ENCODE measurements at places on chromosomes 1 and 21.
A peak's percentile ranks its signal among the peaks of the same experiment; 100 is the strongest.

- DNase-seq: peak; percentile 85
These were observed 56.1 kb downstream of the ATP2B4 start for GRCh38 chr1:203682473-203683383.

DNA sequence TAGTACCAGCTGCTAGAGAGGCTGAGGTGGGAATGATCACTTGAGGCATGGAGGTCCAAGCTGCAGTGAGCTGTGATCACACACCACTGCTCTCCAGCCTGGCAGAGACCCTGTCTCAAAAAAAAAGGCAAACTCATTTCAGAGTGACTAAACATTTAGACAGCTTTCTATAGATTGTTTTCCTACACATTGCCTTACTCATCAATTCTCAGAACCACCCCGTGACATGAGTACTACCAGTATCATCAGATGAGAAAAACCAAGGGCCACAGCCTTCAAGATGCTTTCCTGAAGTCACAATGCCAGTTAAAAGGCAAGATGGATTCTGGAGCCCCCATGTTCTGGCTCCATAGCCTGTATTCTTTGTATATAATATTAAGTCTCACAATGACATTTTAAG is 22.4 kb upstream of the SMPDL3B start:
- no peak for DNase-seq

DNA sequence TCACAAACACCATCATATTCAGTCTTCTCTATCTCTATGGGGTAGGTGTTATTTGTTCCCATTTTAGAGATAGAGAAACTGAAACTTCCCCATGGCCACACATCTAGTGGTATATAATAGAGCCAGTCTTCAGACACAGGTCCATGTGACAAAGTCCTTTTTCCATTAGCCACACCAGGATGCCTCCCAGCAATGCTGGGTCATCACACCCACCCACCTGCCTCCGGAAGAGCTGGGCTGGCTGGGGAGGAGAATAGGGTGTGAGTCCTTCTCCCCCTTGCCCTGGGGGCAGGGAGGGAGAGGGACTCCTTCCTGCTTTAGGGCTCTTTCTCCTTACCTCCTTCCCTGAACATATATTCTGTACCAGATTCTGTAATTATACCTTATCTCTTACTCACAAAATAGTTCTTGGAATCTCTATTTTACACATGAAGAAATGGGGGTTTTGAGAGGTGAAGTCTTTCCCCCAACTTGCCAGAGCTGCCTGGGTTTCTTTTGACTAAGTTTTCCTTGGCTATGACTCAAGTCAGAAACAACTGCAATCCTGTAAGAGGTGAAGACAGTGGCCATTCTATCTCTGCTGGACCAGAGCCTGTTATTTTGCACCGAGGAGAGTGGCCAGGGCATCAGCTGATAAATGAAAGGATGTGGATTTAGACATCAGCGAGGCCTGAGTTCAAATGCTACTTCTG is 30.0 kb downstream of the SOX13 start:
- no peak for DNase-seq

GRCh38 chr1:170594066-170594626 is 62.2 kb downstream of the GORAB start:
- DNase-seq: no peak

DNA sequence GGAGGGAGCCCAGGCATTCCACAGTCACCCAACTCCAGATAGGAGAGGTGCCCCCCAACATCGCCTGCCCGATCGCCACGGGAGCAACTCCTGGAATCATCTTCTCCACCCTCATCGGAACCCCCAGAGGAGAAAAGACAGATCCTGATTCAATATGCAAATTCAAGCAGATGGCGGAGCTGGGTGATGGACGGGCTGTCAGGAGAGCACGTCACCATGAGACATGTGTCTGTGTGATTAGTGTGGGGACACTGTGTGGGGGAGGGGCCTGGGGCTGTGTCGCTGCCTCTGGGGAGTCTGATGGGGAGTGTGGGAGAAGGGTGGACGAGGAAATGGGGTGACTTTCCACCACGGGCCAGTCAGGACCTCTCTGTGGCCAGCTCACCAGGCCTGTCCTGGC is 90.2 kb upstream of the CSF3R start:
- no peak for DNase-seq

DNA sequence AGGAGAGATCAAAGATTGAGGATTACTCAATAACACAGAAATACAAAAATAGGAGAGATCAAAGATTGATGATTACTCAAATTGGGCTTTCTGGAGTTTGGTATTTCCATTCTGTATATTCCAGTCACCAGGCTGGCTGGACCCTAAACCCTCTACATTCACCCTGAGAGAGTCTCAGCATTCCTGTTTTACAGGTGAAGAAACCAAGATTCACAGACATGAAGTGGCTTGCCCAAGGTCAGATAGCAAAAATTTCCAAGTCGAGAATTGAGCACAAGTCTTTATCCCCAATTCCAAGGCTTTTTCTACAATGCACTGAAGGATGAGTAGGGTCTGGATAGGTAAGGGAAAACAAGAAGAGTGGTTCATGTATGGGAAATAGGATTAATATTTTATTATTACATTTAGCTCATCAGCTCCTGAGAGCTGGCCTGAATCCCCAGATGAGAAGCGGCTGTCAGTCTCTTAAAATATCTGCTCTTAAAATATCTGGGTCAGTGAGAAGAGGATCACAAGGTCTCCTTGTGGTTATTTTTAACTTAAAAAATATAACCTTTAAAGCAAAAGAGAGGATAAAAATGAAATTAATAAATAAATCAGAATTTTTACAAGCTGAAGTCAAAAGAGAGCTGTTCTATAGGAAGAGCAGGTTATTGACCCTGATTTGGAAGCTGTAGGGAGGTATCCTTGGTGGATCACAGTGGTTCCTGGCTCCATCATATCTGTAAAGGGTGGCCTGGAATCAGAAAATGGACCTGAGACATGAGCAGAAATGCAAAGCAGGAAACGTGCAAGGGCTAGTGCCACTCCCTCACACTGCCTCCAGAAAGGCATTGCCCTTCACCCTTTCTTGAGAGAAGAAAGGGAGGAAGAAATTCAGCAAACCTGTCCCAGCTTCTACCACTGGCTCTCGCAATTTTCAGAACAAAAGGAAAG is 29.1 kb upstream of the SEC16B start:
- DNase-seq: no peak

DNA sequence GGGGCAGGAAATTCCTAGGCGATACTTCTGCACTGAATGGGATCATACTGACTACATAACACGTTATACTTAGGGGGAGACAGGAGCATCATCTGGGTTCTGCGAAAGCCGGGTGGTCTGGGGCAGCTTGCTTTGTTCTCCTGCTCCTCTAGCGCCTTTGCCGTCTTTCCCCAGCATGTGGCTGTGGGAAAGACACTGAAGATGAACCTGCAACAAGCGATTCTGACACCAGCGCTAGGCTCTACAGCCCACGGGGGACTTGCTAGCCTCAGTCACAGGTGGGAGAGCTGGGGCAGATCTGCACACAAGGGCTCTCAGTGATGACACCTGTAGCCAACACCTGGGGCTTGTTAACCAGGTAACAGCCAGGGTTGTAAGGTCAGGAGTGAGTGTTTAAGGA is 51.8 kb downstream of the CD46 start:
- DNase-seq: no peak

DNA sequence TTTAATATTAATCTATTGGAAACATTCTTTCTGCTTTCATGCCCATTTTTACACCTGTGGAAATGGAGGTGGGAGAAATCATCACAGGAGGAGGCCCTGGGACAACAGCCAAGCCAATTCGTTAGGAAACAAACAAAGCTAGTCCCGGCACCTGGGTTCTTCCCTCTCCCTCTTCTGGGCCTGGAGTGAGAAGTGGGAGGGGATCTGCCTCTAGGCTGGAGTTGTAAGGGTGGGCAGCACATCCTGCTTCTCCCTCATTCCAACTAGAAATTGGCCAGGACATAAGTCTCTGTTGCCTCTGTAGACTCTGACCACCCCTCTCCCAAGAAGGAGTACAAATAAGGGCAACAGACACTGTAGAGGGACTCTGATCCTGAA is 20.2 kb upstream of the ERO1B start:
- no peak for DNase-seq

DNA sequence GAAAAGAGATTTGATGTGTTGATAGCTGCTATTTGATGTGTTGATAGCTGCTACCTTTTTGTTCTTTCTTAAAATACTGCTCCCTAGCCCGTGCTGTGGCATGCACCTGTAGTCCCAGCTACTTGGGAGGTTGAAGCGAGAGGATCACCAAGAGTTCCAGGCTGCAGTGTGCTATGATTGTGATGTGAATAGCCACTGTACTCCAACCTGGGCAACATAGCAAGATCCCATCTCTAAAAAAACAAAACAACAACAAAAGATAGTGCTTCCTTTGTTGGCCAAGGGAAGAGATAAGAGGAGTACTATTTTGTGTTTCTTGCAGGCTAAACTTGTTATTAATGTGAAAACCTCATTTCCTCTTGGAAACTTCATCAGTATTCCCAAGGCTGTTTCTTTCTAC is 6.1 kb downstream of the GPSM2 start:
- no peak for DNase-seq

GRCh38 chr1:217363319-217363718 is 267.6 kb downstream of the GPATCH2 start:
- no peak for DNase-seq

DNA sequence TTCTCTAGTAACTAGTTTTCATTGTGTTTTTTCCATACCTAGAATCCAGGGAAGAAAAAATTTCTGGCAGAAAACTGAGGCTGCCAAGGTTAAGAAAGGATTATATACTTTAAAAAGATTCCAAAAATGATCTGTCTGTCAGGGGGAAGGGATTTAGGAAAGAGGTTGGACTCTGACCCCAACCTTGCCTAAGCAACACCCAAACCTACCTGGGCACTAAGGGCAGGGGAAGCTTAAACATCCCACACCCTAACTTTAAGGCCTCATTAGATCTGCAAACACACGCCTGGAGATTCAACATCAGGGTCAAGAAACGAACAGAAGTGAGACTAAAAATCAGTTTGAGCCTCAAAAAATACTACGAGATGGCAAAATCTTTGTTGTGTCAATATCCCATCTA is 19.4 kb downstream of the KDM5B start:
- DNase-seq: no peak

- no peak for DNase-seq
These were observed 37.1 kb upstream of the DOCK7 start for GRCh38 chr1:62725255-62725654.

- no peak for DNase-seq
These were observed 85.3 kb downstream of the EDEM3 start for GRCh38 chr1:184669391-184669790.

GRCh38 chr1:112849425-112850033 is 106.5 kb downstream of the SLC16A1 start:
- DNase-seq: no peak

GRCh38 chr21:46098303-46099141 is 610 bp downstream of the COL6A2 start:
- DNase-seq: peak; percentile 4

DNA sequence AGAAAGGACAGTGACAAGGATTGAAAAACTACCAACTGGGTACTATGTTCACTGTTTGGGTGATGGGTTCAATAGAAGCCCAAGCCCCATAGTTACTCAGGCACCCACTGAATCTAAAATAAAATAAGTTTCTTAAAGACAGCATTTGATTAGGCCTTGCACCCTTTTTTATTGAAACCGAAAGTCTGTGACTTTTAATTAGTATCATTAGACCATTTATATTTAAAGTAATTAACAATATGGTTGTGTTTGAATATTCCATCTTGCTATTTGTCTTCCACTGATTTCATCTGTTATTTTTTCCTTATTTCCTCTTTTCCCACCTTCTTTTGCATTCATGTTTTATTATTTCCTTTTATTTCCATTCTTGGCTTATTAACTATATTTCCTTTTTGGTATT is 27.4 kb downstream of the KLHDC7A start:
- DNase-seq: no peak

DNA sequence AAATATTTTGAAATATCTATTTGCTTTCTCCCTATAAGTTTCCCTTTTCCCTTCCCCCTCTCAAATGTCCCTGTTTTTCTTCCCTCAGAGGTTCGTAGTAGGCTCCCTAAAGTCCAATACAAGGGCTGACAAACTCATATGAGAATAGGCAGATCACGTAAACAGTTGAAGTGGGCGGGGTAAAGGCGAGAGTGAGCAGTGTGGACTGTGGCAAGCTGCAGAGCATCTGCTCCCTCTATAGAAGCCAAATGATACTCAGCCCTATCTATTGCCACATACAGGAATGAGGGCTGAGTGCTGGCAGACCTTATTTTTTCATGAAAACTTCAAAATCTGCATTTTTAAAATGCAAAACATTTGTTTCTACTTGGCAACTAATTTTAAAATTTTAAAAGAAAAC is 26.3 kb downstream of the PRDX6 start:
- DNase-seq: no peak

DNA sequence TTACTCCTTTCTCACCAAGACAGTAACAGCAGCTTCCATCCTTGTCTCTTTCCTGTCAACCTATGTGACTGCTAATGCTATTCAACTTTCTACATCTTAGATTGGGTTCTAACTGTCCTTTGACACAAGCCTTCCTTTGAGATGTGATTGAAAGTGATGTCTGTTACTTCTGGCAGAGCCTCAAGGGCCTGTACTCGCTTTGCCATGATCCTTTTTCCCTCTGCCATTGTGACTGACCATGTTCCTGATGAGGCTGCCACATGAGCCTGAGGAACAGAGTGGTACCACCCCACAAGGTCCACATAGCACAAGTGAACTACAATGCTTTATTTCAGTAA is 138.8 kb upstream of the RAB4A start:
- DNase-seq: no peak

DNA sequence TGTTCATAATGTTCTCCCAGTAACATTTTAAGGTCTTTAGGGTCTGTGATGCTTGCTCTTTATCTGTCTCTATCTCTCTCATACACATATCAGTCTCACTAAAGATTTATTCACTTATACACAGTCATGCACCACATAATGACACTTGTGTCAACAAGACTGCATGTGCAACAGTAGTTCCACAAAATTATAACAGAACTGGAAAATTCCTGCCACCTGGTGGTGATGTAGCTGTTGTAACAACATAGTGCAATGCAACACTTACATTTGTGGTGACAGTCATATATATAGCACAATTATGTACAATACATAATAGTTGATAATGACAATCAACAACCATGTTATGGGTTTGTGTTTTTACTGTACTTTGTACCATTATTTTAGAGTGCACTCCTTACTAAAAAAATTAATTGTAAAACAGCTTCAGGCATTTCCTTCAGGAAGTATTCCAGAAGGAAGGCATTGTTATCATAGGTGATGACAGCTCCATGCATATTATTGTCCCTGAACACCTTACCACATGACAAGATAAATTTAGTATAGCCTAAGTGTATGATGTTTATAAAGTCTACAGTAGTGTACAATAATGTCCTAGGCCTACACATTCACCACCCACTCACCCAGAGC is 8.1 kb downstream of the TDRD5 start:
- DNase-seq: no peak

- DNase-seq: no peak
These were observed 6.1 kb upstream of the ADAMTS1 start for GRCh38 chr21:26851109-26851944.

DNA sequence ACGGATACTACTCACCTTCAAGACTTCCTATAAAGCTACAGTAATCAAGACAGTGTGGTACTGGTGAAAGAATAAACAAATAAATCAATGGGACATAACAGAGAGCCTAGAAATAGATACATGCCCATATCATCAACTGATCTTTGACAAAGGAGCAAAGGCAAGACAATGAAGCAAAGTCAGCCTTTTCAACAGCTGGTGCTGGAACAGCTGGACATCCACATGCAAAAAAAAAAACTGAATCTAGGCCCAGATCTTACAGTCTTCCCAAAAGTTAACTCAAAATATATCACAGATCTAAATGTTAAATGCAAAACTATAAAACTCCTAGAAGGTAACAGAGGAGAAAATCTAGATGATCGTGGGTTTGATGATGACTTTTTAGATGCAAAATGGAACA is 170.3 kb downstream of the MIS18A start:
- DNase-seq: no peak

Data from CD4-positive, alpha-beta memory T cell (primary cell).